Activated T-helper 1 cell treated with anti-CD3 and anti-CD28 coated beads, Interleukin-12 subunit alpha, Interleukin-12 subunit beta, Interleukin-2, Interleukin-4 antibody, amounts not matched to agents 30 ng/mL and 10 ng/mL and 1 ng/mL, durations not matched to agents 14 hours and 24 hours and 36 hours (primary cell): ENCODE measurements at places on chromosomes 5 and 9. TPM values are rescaled to one million over a fixed set of nuclear protein-coding genes. Genes with fewer than 3 reads are reported as not detected.
A peak's percentile ranks its signal among the peaks of the same experiment; 100 is the strongest.

- H3K36me3 ChIP-seq, result no peaks in the 10 kb centered on the region
- H3K27me3 ChIP-seq, result no peaks in the 10 kb centered on the region
- no peaks in the 10 kb centered on the region for H3K4me1 ChIP-seq
- H3K27ac ChIP-seq, result no peak overlapping the region
- DNase-seq, result no peak
Measured at GRCh38 chr5:34692786-34693185, 36.7 kb downstream of the RAI14 start.

DNA sequence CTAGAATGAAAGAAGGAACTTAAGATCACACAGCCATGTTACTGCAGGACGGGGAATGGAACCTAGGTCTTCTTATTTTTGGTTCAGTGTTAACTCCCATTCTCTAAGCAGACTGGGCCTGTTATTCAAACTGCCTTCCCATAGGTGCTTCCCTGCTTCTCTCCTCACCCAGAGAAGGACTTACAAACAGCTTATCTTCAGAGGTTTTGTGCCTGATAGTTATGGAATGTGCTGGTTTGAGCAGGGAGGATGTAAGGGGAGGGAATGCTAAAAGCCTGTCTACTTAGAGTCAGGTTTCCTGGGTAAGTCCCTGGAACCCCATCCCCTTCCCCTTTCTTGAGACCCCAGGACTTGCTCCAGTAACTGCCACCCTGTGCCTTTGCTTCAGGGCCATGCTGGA, 4.2 kb upstream of the PSMD5 start:
- H3K27me3 ChIP-seq, result no peaks in the 10 kb centered on the region
- peaks cover 64% of the 10 kb centered on the region for H3K4me1 ChIP-seq
- H3K27ac ChIP-seq, result peak overlapping the region; percentile 96
- no peak for DNase-seq
- H3K36me3 ChIP-seq, result peaks cover 42% of the 10 kb centered on the region

Gene PDE6A
- not detected in 2 replicates for total RNA-seq

GRCh38 chr5:82244151-82244550, 34.0 kb downstream of the RPS23 start:
- no peak overlapping the region for H3K4me3 ChIP-seq
- DNase-seq, result no peak
- H3K27ac ChIP-seq, result no peak overlapping the region
- H3K27me3 ChIP-seq, result peaks cover 3% of the 10 kb centered on the region
- H3K4me1 ChIP-seq, result no peaks in the 10 kb centered on the region
- no peaks in the 10 kb centered on the region for H3K36me3 ChIP-seq

DNA sequence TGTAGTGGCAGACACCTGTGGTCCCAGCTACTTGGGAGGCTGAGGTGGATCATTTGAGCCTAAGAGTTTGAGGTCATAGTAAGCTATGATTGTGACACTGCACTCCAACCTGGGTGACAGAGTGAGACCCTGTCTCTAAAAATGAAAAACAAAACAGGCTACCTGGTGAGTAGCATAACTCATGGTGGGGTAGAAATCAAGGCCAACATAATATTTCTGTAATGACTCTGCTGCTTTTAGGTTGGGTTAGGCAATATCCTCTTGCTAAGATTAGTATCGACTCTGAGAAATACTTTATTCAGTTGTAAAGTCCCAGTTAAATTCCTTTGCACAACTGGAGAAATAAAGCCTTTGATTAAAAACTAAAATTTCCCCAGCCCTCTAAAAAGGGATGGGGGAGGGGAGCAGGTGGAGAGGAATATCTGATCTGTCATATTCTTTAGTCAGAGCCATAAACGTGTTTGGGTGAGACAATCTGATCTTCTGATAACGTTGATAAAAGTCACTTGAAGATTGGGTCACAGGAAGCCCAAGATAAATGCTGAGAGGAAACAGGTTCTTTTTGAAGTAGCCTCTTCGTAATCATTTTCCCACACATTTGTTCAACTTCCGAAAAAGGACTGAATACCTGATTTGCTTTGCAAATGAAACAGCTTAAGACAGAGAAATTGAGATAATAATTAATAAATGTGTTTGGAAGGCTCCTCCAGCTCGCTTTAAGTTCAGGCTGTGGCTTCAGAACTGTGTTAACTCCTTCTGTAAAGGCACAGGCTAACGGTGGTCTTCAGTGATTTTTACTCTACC, 14.9 kb downstream of the IL4 start:
- H3K27me3 ChIP-seq, result no peaks in the 10 kb centered on the region
- DNase-seq, result no peak
- H3K4me1 ChIP-seq, result peaks cover 42% of the 10 kb centered on the region
- H3K4me3 ChIP-seq, result no peak overlapping the region
- peak overlapping the region; percentile 70 for H3K27ac ChIP-seq
- H3K36me3 ChIP-seq, result peaks cover 24% of the 10 kb centered on the region

DNA sequence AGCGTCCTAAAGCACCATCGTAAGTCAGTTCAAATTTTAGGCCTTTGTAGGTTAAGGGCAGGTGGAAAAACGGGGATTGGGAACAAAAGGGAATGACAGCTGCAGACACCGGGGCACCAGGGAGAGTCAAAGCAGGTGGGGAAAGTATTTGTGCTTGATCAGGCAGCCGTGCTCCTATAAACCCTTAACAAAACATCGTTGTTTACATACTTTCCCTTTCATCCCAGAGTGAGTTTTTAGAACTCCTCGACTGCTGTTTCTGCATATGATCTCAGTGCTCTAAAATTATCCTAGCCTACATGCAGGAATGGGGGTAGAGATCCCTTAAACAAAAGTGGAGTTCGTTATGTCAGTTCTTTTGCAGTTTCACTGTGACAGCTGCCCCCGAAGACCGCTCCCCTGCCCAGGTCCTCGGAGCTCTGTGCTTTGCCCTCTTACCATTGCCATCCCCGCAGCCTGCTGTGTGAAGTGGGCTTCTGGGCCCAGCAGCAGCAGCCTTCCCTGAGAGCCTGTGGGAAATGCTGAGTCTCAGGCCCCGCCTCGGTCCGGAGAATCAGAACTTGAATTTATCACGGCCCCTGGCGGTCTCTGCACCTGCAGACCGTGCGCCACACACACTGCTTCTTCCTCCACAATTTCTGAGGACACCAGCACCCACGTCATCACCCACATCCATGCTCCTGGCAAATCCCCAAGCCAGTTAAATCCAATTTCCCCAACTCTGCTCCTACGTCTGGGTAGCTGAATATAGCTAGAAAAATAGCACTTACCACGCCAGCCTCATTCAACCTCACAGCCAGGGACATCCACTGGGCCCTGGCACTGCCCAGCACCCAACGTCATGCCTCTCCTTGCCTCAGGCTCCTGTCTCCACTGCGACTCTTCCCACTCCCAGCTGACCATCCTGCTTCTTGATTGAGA, 86.8 kb downstream of the NSUN2 start:
- H3K27me3 ChIP-seq, result peaks cover 2% of the 10 kb centered on the region
- H3K27ac ChIP-seq, result no peak overlapping the region
- no peaks in the 10 kb centered on the region for H3K36me3 ChIP-seq

DNA sequence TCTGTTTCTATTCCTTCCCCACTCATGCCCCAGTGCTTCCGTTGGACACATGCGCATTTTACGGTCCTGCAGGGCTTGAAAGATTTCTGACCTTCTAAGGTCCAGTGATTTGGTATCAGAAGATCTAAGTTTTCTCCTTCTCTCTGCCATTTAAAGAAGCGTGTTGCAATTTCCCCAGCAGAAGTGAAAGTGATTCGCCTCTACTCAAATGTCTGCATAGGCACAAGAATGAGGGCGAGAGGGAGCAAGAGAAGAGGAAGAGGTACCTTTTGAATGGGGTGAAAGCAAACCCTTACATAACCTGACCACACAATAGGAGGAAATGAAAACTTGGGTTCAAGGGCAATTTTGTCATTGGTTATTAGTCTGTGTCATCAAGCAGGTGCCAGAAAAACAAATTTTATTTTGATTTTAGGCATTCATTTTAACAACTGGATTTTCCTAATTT, 31.7 kb upstream of the NR3C1 start:
- peak overlapping the region; percentile 19 for H3K27ac ChIP-seq
- peak overlapping the region; percentile 80 for H3K4me3 ChIP-seq
- DNase-seq, result no peak
- peaks cover 49% of the 10 kb centered on the region for H3K4me1 ChIP-seq
- H3K27me3 ChIP-seq, result peaks cover 14% of the 10 kb centered on the region

Gene ARSI
- not detected in 2 replicates for total RNA-seq

Gene EIF4EBP3
- 12.7 and 16.1 TPM in 2 replicates for total RNA-seq

GRCh38 chr5:131633830-131634229, 1.2 kb downstream of the RAPGEF6 start:
- peak overlapping the region; percentile 97 for H3K27ac ChIP-seq
- peaks cover 22% of the 10 kb centered on the region for H3K4me1 ChIP-seq
- H3K4me3 ChIP-seq, result peak overlapping the region; percentile 98
- H3K27me3 ChIP-seq, result no peaks in the 10 kb centered on the region
- peaks cover 10% of the 10 kb centered on the region for H3K36me3 ChIP-seq

DNA sequence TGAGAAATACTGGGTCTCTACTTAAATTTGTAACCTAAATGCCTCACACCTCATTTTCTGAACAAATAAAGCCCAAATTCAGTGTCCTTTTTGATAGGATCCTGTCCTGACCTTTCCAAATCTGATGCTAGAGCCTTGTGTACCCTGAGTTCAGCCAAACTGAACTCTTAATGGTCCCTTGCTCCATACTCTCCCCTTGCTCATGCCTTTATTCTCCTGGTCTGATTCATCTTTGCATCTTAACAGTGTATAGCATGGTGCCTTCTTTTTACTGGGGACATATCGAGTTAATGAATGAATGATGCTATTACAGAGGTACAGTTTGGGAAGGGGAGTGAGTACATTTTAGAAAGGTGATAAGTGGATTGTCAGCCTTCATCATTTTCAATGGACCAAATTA, 9.2 kb downstream of the NSD1 start:
- DNase-seq, result no peak
- H3K4me3 ChIP-seq, result no peak overlapping the region
- peaks cover 34% of the 10 kb centered on the region for H3K4me1 ChIP-seq
- H3K36me3 ChIP-seq, result peaks cover 38% of the 10 kb centered on the region
- no peaks in the 10 kb centered on the region for H3K27me3 ChIP-seq
- H3K27ac ChIP-seq, result no peak overlapping the region

DNA sequence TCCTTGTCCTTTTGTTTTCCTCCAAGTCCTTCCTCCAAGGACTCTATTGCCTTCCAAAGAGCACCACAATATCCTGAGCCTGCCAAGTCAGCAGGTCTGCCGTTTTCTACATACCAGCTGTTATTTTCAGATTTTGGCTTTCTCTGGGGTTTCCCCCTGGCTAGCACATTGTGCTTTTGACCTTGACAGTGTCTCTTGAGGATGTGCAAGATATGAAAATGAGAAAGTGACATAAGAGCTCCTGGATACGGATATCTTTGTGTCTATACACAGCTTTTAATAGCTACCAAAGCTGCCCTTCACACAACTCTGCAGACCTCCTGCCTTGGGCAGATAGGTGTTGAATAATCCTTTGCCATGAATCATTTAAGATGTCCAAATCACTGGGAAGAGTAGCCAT, 67.0 kb downstream of the HAPLN1 start:
- no peaks in the 10 kb centered on the region for H3K4me1 ChIP-seq
- no peak for DNase-seq
- H3K4me3 ChIP-seq, result no peak overlapping the region

GRCh38 chr5:19866090-19866450, 121.9 kb downstream of the CDH18 start:
- DNase-seq, result no peak
- no peaks in the 10 kb centered on the region for H3K4me1 ChIP-seq
- no peak overlapping the region for H3K4me3 ChIP-seq
- H3K27ac ChIP-seq, result no peak overlapping the region

Gene INSYN2B
- not detected in 2 replicates for total RNA-seq

DNA sequence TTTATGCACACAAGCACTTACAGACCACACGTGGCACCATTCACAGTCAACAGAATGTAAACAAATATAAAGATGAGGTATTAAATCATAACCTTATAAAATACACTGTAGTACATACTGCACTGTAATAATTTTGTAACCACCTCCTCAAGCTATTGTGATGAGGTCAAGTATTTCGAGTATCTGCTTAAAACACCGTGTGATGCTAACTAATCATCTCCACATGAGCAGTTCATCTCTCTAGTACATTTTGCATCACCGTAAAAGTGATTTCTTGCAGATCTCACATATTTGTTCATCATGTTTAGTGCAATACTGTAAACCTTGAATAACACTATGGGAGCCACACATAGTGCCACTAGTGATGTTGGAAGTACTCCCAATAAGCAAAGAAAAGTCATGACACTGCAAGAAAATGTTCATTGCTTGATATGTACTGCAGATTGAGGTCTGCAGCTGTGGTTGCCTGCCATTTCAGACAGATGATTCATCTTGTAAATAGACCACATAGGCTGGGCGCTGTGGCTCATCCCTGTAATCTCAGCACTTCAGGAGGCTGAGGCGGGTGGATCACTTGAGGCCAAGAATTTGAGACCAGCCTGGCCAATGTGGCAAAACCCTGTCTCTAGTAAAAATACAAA, 44.3 kb downstream of the FOXB2 start:
- H3K4me3 ChIP-seq, result no peak overlapping the region
- no peaks in the 10 kb centered on the region for H3K4me1 ChIP-seq
- no peaks in the 10 kb centered on the region for H3K27me3 ChIP-seq
- DNase-seq, result no peak

DNA sequence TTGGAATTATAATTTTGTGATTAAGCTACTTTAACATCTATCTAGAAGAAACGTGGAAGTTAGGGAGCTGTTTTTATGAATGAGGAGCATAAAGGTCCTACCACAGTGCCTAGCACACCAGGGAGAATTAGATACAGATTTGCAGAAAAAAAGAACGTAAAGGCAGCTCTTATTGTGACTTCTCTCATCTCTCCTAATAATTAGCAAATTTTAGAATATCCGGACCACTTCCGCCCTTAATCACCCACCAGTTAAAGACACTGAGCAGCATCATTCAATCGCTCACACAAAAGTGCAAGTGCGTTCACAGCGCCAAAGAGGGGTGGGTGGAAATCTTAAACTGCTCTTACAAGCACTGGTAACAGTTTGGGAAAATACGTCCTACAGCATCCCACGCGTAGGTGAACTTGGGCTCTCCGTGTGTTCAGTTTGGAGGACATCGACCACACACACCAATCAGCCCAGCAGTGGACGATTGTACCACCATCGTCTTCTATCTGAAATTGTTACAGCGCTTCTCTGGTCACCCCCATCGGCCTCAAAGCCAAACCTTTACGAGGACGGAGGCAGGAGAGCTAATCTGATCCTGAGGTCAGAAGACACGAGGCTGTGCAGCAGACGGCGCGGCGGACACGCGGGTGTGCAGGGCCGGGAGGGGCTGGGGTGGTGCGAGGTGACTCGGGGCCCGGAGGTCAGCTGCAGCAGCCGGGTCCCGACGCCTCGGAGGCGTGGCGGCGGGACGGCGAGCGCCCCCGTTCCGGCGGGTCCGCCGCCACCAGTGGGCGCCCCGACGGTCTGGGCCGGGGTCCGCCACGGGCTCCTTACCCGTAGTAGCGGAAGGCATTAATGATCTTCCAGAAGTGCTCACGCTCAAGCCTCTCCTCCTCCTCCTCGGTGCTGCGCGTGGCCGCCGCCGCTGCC, 646 bp downstream of the CARNMT1 start:
- H3K4me1 ChIP-seq, result peaks cover 47% of the 10 kb centered on the region
- H3K36me3 ChIP-seq, result peaks cover 10% of the 10 kb centered on the region
- H3K27me3 ChIP-seq, result peaks cover 2% of the 10 kb centered on the region
- peak overlapping the region; percentile 97 for H3K4me3 ChIP-seq
- H3K27ac ChIP-seq, result peak overlapping the region; percentile 98
- DNase-seq, result no peak

- no peak overlapping the region for H3K27ac ChIP-seq
- no peaks in the 10 kb centered on the region for H3K27me3 ChIP-seq
- H3K4me1 ChIP-seq, result no peaks in the 10 kb centered on the region
Measured at GRCh38 chr9:79073201-79073600, 498.6 kb upstream of the TLE4 start.
